ENCODE measurements at places on chromosomes 1 and 21.

GRCh38 chr1:192543445-192543844 lies 32.1 kb upstream of the RGS1 start:
- DNase-seq: no peak

- no peak for DNase-seq
These were observed 52.0 kb downstream of the GLIS1 start for GRCh38 chr1:53686965-53687267.

- DNase-seq: no peak
These were observed 87.1 kb downstream of the HUNK start for GRCh38 chr21:31959881-31960280.

- DNase-seq: no peak
These were observed 8.3 kb downstream of the TRIM45 start for GRCh38 chr1:117113199-117113598.

GRCh38 chr1:86823386-86823785 lies 90.5 kb downstream of the SELENOF start:
- no peak for DNase-seq

DNA sequence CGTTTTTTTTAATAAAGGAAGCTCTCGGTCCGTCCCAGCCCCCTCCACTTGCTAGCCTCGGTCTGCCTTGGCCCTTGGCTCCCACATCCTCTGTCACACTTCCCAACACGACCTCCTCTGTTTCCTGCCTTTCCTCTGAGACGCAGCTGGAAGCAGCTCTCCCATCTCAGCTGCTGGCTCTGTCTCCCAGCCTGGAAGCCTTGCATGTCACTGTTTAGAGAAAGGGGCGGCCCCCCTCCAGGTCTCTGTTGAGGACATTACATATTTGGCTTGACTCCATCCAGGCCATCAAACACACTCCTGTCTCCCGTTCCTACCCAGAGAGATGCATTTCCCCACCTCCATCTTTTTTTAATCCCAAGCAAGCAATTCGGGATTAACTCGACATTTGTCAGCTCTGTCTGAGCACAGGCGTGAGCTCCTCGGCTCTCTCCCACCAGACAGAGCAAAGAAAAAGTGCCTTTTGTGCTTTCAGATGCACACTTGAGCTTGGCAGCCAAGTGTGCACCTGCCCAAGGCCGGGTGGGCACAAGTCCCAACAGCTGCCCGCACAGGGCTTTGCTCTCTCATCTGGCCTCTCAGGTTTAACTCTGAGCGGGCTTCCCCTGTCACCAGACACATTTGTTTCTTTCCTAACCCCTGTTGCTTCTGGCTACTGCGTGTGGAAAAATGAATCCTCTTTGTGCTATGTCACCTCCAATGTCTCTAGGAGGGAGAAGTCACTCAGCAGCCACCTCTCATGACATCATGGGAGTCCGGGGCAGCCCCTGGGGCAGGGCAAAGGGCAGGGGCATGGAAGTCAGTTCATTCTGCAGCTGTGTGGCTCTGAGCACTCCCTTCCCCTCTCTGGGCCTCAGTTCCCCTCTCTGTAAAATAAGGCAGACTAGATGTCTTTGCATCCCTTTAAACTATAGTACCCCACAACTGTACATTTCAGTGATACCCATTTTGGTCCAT lies 108.3 kb downstream of the KCND3 start:
- no peak for DNase-seq

GRCh38 chr1:99548943-99549605 lies 96.8 kb upstream of the PALMD start:
- no peak for DNase-seq

DNA sequence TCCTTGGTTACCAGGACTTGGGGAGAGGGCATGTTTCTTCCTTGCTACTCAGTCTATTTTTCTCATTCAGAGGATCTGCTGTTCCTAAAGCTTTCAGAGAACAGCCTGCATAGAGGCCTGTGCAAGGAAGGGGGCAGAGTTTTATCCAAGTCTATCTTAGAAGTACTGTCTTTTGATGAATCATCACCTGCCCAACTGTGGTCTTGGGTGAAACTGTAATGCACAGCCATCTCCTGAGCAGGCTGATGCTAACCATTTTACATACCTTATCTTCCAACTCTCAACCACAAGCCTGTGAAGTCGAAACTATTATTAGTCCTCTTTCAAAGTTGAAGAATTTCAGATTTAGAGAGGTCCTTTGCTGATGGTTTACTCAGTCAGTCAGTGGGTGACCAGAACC lies 368.0 kb downstream of the HHAT start:
- no peak for DNase-seq

GRCh38 chr1:85440612-85441011 lies 24.3 kb downstream of the DDAH1 start:
- no peak for DNase-seq

- DNase-seq: no peak
These were observed 58.7 kb downstream of the RUNX3 start for GRCh38 chr1:24871306-24871901.

- no peak for DNase-seq
These were observed 44.2 kb downstream of the TMEM53 start for GRCh38 chr1:44630116-44630515.

GRCh38 chr1:82449506-82450057 lies 648.8 kb downstream of the ADGRL2 start:
- no peak for DNase-seq

Measured in HepG2 (cell line).